NCI-H748 treated with DMSO at 0.1 percent for 48 hours (cell line): ENCODE measurements at places on chromosomes 5 and 9.

DNA sequence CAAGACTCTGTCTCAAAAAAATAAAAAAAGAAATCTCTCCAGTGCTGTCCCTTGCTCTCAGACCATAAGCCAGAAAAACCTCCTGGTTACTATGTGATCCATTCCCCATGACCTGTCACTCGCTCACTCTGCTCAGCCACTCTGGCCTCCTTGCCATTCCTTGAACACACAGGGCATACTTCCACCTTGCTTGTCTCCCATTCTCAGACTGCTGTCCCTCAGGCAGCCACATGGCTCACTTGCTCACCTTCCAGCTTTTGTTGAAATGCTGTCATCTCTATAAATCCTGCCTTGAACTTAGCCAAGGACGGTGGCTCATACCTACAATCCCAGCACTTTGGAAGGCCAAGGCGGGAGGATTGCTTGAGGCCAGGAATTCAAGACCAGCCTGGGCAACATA is 82.9 kb downstream of the UGCG start:
- DNase-seq: no peak

GRCh38 chr9:20649381-20649780 is 27.1 kb upstream of the MLLT3 start:
- DNase-seq: no peak

GRCh38 chr5:147673266-147673665 is 109.3 kb downstream of the JAKMIP2 start:
- no peak for DNase-seq

DNA sequence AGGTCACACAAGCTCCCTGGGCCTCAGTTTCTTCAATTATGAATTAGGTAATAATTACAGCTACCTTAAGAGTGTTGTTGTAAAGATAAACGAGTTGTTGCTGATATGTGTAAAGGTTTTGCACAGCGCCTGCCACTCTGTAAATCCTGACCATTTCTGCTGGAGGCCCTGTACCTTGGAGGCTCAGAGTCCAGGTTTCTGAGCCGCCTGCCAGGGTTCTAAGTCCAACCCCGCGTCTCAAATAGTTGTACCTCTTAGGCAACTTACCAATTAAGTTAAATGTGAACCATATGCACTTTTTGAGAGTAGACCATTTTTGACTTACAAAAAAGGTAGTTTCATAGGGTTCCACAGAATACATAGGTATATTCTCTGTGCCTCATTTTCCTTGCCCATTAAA is 156.8 kb upstream of the KLF9 start:
- no peak for DNase-seq

- DNase-seq: no peak
Observed at GRCh38 chr9:109046346-109046745, 33.0 kb upstream of the CTNNAL1 start.

DNA sequence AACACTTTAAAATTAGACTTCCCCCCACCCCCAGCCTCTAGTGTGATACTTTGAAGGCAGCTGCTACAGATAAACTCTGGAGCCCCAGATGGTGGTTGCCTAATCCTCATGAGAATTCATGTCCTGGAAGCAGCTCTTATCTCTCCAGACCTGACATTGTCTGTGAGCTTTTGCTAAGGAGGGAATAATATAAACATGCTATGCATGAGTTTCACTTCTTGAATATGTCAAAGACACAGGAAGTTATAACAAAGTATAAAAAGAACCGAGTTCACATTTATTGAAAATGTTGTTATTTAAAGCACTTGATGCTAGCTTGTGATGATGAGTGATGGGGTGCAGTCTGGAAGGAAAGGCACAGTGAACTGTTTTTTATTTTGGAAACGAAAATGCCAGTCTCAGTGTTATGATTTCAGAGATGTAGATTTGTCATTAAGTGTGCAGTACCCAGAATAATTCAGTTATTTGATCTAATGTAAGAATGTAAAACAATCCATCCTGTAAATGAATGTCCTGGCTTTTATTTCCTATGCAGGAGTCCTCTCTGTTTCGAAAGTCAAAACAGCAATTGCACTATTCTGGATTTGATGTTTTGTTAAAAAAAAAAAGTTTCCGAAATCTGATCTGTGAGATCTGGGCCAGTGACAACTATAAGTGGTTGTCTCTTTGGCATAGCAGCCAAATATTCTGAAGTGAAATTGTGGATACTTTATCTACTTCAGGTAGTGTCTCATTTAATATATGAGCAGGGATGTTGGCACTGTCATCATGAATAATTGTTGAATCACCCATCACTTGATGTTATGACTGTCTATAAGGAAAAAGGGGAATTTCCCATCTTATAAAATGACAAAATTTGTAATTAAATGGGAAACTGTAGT is 77.0 kb downstream of the ZCCHC7 start:
- no peak for DNase-seq
